ENCODE measurements at places on chromosomes 6 and 20. TPM values are rescaled to one million over a fixed set of nuclear protein-coding genes. Genes with fewer than 3 reads are reported as not detected.

RTN4IP1 gene
- 14.8 TPM for total RNA-seq

GRCh38 chr6:104601131-104601651, 258.5 kb downstream of the HACE1 start:
- no peak for DNase-seq

PSMB9 gene
- 20.3 TPM for total RNA-seq

DNA sequence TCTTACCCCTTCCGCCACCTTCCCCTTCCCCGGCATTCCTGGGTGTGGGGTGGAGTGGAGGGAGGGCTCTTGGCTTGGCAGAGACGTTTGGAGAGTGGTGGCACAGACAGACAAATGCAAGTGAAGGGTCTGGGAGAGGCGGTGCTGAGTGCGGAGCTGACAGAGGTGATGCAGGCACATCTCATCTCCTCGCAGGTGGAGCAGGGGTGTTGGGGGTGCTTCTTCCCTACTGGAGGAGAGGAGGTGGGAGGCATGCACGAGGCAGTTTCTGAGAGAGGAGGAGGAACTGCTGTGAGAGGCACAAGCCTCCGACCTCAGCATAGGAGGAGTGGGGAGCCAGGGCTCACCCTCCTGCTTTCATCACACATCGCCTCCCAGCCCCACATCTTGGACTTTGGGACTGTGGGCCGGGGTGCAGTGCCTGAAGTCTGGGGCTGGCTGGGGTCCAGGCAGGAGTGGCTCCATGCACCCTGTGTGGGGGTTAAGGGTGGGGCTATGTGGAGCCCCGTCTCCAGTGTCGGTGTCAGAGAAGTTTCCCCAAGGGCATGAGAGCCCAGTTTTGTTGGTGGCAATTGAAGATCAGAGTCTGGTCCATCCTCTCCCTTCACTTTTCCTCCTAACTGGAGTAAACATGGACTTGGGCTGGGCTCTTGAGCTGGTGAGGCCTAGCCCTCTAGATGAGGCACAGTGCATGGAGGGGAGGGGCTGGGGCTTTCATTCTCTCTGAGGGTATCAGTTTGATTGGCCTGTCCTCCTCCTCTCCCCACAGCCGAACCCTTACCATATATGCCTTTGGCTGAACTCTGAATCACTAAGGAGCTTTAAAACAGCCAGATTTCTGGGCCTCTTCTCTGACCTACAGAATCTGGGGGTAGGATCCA, 20.2 kb upstream of the SLC22A7 start:
- no peak for DNase-seq

DNA sequence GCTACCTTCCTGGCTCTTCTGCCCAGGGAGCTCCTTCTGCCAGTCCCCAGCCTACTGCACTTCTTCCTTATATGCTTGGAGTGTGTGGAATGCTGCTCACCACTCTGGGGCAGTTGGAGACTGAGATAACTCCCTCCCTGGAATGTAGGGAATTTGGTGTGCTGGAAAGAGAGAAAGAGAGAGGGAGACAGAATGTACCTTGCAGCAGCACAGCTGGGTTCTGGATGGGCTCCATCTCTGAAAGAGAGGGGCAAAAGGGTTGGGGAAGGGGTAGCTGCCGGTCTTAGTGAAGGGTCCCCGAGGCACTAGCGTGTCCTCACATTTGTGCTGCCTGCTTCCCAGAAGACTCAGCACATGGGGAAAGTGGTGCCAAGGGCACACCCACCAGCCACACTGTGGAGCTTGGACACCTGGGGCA, 40.2 kb upstream of the DDR1 start:
- no peak for DNase-seq

CYP39A1 gene
- total RNA-seq = 10.6 TPM

DNA sequence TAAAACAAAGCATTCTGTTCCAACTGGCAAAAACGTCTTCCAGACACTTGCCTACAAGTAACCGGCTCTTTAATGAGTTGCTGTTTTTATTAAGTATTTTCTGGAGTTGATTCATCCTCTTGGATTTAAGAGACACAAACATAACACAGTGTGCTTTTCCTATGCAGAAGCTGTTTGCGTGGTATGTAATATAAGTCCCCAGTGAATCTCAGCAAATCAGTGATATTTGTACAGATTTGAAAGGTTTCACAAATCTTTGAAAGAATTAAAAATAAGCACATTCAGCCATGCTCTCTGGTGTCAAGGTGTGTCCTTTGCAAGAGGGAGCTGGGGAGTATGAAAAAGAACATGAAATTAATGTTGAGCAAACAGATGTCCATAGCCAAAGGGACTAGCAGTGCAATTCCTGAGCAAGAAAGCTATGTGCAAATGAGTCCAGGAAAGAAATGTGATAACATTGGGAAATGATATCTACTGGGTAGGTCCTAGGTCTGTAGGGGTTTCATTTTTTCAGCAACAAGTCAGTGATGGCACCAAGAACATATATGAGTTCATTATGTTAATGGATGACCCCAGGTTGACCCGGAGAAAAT, 170.1 kb upstream of the PHACTR1 start:
- DNase-seq = no peak

DNA sequence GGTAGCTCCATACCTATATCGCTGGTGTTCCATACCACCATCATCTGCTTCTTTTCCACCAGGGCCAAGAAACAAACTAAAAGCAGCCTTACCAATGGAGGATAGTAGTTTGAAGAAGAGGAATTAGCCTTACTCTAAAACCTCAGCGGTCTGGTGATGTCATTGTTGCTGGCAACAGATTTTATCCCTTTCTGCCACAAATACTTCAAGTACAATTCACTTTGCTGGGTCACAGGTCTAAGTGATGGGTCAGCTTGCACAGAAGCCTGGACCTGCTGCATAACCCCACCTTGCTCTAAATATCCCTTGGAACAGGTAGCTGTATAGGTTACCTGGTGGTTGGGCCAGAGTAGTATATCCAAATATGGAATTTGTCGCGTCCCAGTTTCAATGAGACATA, 53.2 kb upstream of the THEMIS start:
- no peak for DNase-seq

- DNase-seq = no peak
Observed at GRCh38 chr6:168455847-168456530, 15.0 kb downstream of the SMOC2 start.

SLC17A4 gene
- total RNA-seq = not detected

- DNase-seq = no peak
Observed at GRCh38 chr6:27470023-27470422, 2.9 kb downstream of the ZNF184 start.
